ENCODE measurements at places on chromosomes 6 and 20. TPM values are rescaled to one million over a fixed set of nuclear protein-coding genes. Genes with fewer than 3 reads are reported as not detected.
A peak's percentile ranks its signal among the peaks of the same experiment; 100 is the strongest.

LHFPL5 gene
- total RNA-seq: not detected

GRCh38 chr6:36160147-36160760 lies 29.9 kb downstream of the MAPK13 start:
- DNase-seq: no peak
- no peak overlapping the region for H3K27ac ChIP-seq
- no peak overlapping the region for H3K4me3 ChIP-seq
- H3K27me3 ChIP-seq: no peaks in the 10 kb centered on the region
- no peaks in the 10 kb centered on the region for H3K36me3 ChIP-seq

TFAP2A gene
- total RNA-seq: 0.63 TPM

WFDC12 gene
- total RNA-seq: not detected

DNA sequence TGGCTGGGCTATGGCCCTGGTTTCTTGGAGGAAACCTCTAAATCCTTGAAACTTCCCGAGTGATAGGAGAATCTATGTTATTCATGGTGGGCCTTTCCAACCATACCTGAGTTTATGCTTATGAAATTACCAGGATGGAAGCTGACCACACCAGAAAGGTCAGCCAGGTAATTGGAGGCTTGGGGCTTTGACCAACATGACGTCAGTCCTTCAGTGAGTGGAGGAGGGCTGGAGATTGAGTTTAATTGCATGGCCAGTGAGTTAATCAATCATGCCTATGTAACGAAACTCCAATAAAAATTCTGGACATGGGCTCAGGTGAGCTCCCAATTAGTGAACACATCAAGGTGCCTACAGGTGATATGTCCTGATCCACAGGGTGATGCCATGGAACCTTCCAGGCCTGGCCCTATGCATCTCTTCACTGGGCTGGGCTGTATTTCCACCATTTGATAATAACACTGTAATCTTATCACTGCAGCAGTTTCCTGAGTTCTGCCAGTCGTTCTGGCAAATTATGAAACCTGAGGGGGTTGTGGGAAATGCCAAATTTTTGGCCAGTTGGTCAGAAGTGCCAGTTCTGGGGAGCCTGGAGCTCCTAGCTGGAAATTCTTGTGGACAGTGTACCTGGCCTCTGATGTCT lies 106.5 kb downstream of the CDH26 start:
- DNase-seq: no peak
- no peak overlapping the region for H3K27ac ChIP-seq
- H3K36me3 ChIP-seq: no peaks in the 10 kb centered on the region
- no peak overlapping the region for H3K4me3 ChIP-seq

DNA sequence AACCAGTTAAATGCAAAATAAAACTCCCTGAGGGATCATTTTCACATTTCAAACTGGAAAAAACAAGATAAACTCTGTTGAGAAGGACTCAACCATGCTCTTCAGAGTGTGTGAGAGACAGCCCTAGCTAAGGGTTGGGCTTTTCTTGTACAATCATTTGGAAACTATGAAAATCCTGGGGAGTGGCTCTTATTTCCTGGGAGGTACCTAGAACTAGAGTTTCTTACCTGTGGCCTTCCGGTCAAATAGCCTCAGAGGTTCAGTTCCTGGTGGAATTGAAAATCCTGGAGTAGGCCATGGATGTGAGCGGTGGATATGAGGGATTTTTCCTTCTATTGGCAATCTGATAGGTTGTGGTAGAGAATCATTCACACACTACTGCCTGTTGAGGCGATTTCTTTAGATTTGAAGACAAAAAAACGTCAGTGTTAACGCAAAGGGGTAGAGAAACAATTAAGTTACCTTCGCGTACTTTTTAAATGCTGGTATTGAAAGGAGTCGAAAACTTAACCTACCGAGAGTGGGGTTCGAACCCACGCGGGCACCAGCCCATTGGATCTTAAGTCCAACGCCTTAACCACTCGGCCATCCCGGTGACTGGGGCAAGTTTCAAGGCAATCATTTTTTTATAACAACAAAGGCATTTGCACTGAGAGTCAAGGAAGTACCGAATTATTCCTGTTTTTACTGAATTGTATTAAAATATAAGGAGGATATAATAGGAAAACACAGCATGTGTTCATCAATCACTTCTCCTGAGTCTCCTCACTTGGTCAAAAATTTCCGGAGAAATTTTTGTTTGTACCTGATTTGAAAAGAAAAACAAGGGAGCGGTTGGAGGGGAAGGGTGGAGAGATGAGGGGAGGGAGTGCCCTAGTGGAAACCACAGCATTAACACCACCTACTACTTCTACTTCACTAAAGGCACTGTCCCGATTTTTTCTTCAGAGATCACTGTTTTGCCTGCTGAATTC lies 191.3 kb downstream of the OR2B2 start:
- no peaks in the 10 kb centered on the region for H3K36me3 ChIP-seq
- H3K27me3 ChIP-seq: no peaks in the 10 kb centered on the region
- H3K4me1 ChIP-seq: no peaks in the 10 kb centered on the region
- H3K27ac ChIP-seq: no peak overlapping the region
- no peak for DNase-seq
- H3K4me3 ChIP-seq: no peak overlapping the region

DNA sequence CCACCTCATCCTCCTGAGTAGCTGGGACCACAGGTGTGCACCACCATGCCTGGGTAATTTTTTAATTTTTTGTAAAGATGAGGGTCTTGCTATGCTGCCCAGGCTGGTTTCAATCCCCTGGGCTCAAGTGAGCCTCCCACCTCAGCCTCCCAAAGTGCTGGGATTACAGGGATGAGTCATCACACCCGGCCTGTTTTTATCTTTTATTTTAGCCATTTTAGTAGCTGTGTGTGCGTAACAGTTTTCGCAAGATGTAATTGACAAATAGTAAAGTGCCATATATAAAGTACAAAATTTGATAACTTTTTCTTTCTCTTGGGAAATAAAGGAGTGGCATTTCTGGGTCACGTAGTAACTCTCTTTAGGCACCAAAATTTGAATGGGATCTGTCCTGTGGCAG lies 21.4 kb downstream of the SNAI1 start:
- H3K36me3 ChIP-seq: no peaks in the 10 kb centered on the region
- H3K27me3 ChIP-seq: no peaks in the 10 kb centered on the region
- H3K4me3 ChIP-seq: no peak overlapping the region
- no peak for DNase-seq

DNA sequence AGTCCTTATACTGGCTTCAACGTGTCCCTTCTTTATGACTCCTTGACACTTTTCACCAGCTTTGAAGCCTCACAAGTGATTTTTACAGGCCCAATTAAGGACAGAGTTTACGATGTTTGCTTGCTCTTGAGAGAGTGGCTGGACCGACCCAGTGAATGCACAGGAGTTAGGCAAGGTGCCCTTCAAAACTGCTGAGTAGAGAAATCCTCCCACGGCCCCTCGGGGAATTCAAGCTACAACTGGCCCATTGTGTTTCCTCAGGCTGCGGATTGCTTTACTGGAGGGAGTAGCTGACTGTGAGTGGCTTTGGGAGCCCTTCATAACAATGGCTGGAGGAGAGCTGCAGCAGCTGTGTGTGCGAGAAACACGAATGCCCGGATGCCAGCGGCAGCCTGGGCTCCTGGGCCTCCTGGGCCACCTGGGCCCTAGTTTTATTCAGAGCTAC lies 50.0 kb downstream of the SGK1 start:
- H3K36me3 ChIP-seq: no peaks in the 10 kb centered on the region
- H3K27ac ChIP-seq: no peak overlapping the region
- H3K4me1 ChIP-seq: no peaks in the 10 kb centered on the region
- H3K27me3 ChIP-seq: no peaks in the 10 kb centered on the region

- DNase-seq: no peak
- no peak overlapping the region for H3K4me3 ChIP-seq
- H3K27me3 ChIP-seq: no peaks in the 10 kb centered on the region
- H3K27ac ChIP-seq: no peak overlapping the region
- H3K4me1 ChIP-seq: no peaks in the 10 kb centered on the region
Observed at GRCh38 chr6:87075168-87075567, 19.7 kb downstream of the CGA start.

FRK gene
- total RNA-seq: 18.3 TPM

DNA sequence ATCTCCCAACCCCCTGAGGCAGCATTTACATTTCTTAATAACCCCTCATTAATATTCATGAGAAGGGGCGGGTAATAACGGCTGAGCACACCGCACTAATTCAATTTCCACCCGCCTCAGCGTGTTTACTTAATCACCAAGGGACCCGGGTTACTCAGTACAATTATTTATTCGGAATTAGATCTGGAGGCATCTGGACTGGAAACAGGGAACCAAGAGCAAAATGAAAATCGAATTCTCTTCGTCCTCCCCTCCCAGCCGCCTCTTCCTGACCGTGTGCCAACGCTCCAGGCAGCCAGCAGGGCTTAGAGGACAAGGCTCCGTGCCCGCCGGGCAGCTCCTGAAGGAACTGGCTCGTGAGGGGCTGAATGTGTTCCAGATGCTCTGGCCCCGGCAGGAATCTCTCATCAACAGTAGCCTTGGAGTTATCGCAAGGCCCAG lies 23.5 kb upstream of the CTNNBL1 start:
- H3K4me1 ChIP-seq: no peaks in the 10 kb centered on the region
- no peak for DNase-seq
- no peaks in the 10 kb centered on the region for H3K36me3 ChIP-seq
- no peak overlapping the region for H3K27ac ChIP-seq
- H3K27me3 ChIP-seq: no peaks in the 10 kb centered on the region

HDGFL1 gene
- total RNA-seq: not detected

DNA sequence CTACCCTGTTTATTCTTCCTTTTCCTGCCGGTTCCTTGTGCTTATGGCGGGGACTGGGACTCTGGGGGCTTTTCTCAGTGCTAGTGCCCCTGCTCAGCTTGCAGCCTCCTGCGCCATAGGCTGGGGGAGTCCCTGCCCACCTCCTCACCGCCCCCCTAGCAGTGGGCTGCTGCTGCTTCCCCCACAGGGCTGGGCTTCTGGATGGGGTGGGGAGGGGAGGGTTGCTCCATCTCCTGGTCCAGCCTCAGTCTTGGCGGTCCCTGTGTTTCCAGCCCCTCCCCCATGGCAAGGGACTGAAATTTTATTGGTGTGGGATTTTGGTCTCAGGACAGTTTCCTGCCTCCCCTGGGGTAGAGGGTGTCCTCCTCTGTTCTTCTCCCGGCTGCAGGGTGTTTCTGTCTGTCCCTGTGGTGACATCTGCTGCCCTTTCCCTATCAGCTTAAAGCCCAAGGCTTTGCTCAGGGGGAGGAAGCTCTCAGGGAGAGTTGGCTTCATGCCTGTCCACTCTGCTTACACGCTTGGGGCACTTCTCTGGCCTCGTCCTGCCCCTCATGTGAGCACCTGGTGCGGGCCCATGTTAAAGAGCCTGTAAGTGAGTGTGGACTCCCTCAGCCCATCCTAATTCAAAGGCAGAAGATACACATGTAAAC lies 100.6 kb downstream of the HIVEP1 start:
- no peaks in the 10 kb centered on the region for H3K36me3 ChIP-seq
- no peaks in the 10 kb centered on the region for H3K4me1 ChIP-seq
- DNase-seq: no peak
- no peaks in the 10 kb centered on the region for H3K27me3 ChIP-seq
- no peak overlapping the region for H3K4me3 ChIP-seq

DNA sequence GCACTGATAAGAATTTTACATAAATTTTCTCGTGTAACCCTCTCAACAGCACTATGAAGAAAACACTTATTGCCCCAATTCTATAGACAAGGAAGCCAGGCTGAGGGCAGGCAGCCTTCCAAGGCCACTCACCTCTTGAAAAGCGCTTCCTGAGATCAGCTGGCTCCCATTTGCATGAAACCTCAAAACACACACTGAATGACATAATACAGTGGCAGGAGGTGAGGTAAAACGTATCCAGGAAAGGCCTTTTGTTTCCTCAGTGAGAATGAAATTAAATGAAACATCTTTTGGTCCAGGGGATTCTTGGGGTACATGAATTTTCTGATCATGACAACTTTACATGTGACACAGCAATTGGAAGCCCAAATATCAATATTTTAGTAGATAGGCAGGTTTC lies 112.5 kb downstream of the WDR27 start:
- no peak overlapping the region for H3K4me3 ChIP-seq
- no peaks in the 10 kb centered on the region for H3K27me3 ChIP-seq
- H3K27ac ChIP-seq: no peak overlapping the region
- no peaks in the 10 kb centered on the region for H3K4me1 ChIP-seq

- no peak overlapping the region for H3K27ac ChIP-seq
- no peak for DNase-seq
- no peaks in the 10 kb centered on the region for H3K36me3 ChIP-seq
Observed at GRCh38 chr6:37549558-37549957, 49.9 kb upstream of the CCDC167 start.

C20orf144 gene
- total RNA-seq: 0.16 TPM

HNF4A gene
- not detected for total RNA-seq

DNA sequence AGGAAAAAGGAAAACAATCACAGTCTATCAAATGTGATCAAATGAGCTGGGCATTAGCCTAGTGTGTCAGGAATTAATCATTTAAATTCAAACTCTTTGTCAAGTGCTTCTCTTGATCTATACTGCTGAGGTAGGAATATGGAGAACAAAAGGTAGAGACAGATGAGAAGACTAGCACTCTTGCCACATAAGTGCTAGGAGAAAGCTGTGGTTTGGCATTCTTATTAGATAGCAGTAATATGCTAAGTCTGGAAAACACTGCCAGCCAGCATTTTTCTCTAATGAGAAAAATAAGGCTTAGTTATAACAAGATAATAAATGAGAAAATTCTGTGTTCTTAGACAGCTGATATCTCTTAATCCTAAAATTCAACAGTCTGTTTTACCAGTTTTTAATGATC lies 38.9 kb downstream of the ORC3 start:
- no peaks in the 10 kb centered on the region for H3K27me3 ChIP-seq
- DNase-seq: no peak
- no peaks in the 10 kb centered on the region for H3K36me3 ChIP-seq
- H3K4me1 ChIP-seq: no peaks in the 10 kb centered on the region
- no peak overlapping the region for H3K4me3 ChIP-seq
- no peak overlapping the region for H3K27ac ChIP-seq

- no peak for DNase-seq
- no peaks in the 10 kb centered on the region for H3K36me3 ChIP-seq
- H3K27ac ChIP-seq: no peak overlapping the region
- no peaks in the 10 kb centered on the region for H3K4me1 ChIP-seq
- no peaks in the 10 kb centered on the region for H3K27me3 ChIP-seq
Observed at GRCh38 chr20:21739161-21739560, 33.7 kb downstream of the PAX1 start.

BTN3A1 gene
- 12.0 TPM for total RNA-seq

- H3K4me3 ChIP-seq: no peak overlapping the region
- peak; percentile 44 for DNase-seq
- H3K27ac ChIP-seq: no peak overlapping the region
- no peaks in the 10 kb centered on the region for H3K4me1 ChIP-seq
- H3K27me3 ChIP-seq: no peaks in the 10 kb centered on the region
Observed at GRCh38 chr20:46214824-46215488, 93.3 kb downstream of the CDH22 start.

HEY2 gene
- 19.1 TPM for total RNA-seq

GRCh38 chr20:60340232-60340631 lies 382.0 kb downstream of the CDH26 start:
- no peak overlapping the region for H3K4me3 ChIP-seq
- H3K27ac ChIP-seq: no peak overlapping the region
- H3K4me1 ChIP-seq: no peaks in the 10 kb centered on the region
- no peaks in the 10 kb centered on the region for H3K36me3 ChIP-seq

CENPW gene
- total RNA-seq: 7.4 TPM

- H3K27me3 ChIP-seq: no peaks in the 10 kb centered on the region
- H3K27ac ChIP-seq: no peak overlapping the region
- H3K4me3 ChIP-seq: no peak overlapping the region
- no peak for DNase-seq
- no peaks in the 10 kb centered on the region for H3K36me3 ChIP-seq
- no peaks in the 10 kb centered on the region for H3K4me1 ChIP-seq
Observed at GRCh38 chr6:17125407-17125806, 23.6 kb downstream of the STMND1 start.

TCP11 gene
- not detected for total RNA-seq

- peak overlapping the region; percentile 50 for H3K4me3 ChIP-seq
- H3K4me1 ChIP-seq: no peaks in the 10 kb centered on the region
- H3K27me3 ChIP-seq: no peaks in the 10 kb centered on the region
- H3K27ac ChIP-seq: no peak overlapping the region
Observed at GRCh38 chr6:151071295-151071694, 168.5 kb upstream of the AKAP12 start.
